Common myeloid progenitor, CD34-positive (primary cell): ENCODE measurements at places on chromosomes 4 and X.

DNA sequence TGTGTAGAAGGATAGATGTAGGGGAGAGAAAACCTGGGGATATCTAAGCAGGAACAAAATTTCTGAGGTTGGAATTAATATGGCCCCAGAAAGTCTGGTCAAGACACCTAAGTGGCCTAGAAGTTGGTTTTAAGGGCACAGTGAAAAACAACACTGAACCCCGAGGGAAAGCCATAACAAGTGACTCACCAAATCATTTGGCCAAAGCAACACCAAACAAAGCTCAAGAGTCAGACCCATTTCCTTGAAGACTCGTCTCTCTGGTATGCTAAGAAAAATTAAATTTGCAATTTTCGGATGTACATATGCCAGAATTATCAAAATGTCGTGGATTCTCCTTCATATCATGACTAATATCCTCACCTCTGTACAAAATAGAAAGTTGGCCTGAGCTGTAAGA, 162.9 kb downstream of the SMIM20 start:
- no peak for DNase-seq

DNA sequence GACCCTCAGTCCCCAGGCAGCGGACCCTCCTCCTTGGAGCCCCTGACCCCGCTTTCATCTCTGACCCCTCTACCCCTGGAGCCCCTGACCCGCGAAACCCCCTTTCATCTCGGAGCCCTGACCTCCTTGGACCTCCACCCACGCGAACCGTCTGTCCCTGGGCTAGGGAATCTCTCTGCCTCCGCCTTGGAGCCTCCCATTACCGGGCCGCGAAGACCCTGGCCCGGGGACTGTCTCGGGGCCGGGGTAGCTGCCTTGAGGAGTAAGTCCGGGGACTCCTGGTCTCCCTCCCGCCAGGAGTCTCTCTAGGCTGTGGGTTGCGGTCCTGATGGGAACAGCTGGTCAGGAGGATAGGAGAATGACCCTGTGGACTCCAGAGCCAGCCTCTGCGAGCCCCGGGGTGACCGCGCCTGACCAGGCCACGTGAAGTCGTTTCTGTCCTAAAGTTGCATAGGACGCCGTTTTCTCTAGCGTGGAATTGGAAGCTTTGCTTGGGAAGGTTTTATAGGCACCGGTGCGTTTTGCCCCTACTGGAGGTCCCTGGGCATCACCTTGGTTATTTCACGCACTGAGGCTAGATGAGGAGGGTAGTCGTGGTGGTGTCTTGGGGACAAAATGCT, 824 bp downstream of the TBC1D14 start:
- DNase-seq: no peak

GRCh38 chrX:9698576-9698975, 67.1 kb downstream of the GPR143 start:
- DNase-seq: no peak

DNA sequence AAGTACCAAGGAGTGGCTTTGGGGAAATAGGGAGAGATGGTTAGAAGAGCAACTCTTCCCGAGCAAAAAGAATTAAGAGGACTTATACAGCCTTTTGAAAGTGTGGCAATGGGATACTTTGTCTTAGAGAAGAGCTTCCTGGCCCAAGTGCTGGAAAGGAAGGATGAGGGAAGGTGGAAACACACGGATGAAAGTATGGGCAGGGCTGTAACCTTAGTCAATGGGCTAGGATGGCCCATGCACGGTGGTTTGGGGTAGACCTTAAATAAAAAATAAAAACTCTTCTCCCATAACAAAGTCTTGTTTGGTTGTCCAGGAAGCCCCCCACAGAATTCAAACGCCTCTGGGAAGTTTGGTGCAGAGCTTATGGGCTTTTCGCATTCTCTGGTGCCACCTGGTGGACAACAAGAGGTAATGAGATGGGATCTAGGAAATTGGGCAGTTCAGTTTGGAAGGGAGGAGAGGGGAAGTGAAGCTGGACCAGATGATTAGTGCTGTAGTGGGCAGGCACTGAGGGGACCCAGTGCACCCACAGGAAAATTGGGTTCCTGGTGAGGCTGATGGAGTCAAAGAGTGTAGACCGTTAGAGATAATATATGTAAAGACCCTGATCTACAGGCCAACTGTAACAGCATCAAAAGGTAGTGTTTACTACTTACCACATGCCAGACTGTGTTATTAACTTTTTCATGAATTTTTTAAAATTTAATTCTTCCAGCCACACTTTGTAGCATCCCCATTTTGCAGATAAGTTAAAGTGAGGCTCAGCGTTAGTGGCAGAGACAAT, 13.8 kb upstream of the ENOX2 start:
- DNase-seq: peak; percentile 81

DNA sequence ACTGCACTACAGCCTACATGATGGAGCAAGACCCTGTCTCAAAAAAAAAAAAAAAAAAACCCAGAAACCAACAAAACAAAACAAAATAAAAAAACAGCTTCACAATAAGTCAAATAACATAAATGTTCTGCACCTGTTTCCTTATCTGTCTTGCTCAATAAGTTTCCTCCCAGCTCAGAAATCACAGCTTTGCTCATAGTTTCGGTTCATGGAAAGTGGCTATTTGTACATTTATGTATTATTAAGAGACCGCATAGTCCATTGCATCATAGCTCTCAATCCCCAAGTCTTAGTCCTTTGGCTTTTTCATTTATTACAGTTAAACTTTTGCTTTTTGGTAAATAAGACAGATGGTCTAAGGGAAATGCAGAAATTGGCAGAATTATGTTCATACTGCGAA, 24.4 kb upstream of the CFAP299 start:
- DNase-seq: no peak

- DNase-seq: no peak
These were observed 7.0 kb downstream of the C4orf51 start for GRCh38 chr4:145686991-145687390.

GRCh38 chr4:7893539-7893938, 46.1 kb downstream of the AFAP1 start:
- DNase-seq: no peak

GRCh38 chrX:151790481-151791160, 56.1 kb downstream of the CNGA2 start:
- DNase-seq: no peak

DNA sequence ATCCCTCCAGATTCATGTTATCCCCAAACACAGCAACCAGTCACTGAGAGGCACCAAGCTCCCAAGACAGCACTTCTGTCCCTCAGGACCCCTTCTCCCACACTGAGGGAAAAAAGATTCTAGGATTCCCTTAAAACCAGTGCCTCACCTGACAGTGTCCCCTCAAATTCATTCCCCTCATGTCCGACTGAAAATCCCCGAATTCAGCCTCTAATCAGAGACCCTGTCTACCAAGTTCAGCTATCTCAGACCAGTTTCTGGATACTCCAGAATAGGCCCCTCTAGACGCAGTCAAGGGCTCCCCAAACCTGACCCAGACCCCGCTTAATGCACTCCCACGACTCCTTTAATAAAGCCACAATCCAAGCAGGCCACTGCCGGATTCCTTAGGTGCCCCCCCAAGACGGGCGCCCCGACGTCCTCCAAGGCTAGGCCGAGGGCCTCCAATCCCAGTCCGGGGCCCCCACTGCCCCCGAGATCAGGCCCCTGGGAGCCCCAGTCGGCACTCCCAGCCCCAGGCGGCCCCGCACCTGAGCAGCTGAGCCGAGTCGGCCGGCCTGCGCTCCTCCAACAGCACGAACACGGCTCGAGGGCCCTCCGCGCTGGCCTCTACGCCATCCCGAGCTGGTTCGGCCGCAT, 457 bp downstream of the TFE3 start:
- DNase-seq: no peak

DNA sequence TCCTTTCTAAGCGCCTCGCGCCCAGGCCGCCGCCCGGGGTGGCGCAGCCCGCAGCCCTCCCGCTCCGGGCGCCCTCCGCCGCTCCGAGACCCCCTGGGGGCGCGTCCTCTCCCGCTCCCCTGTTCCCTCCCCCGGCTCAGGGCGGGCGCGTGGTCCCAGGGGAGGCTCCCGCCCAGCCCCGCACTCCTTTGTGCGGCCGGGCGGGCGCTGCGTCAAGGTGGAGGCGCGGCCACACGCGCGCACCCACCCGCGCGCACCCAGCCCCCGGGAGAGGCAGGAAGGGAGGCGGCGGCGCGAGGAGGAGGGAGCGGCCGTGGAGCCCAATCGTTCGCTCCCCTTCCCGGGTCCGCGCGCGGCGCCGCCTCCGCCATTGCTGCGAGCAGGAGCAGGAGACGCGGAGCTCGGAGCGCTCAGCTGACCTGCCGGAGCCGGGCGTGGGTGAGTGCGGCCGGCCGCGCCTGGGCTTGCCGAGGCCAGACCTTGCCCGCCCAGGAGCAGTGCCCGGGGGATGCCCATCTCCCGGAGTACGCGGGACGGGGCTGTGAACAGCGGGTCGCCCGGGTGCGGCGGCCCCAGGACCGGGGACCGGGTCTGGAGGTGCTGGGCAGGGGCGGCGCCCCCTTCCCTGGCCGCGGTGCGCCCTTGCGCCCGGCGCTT, at the start of gene NSG1:
NSG1 (plus strand) TSS at position 367 of the 657 bp plus-strand sequence. CDS start 528 bp downstream, outside the sequence.
- DNase-seq: peak; percentile 21

DNA sequence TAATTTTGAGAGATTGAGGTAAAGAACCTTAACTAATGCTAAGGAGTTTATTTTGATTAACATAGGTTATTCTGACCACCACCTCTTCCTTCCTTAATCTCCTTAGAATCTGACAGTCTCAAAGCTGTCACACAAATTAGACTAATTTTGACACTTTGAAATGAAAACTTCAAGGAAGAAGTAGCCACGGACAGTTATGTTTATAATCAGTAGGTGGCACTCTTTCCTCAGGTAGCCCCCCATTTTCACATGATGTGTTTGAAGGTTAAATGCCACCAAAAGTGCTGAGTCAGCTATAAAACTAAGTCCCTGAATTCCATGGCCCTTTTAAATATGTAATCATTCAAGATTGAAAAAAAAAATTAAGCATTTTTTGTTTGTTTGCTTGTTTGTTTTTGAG, 22.4 kb downstream of the TMEM33 start:
- DNase-seq: peak; percentile 81

DNA sequence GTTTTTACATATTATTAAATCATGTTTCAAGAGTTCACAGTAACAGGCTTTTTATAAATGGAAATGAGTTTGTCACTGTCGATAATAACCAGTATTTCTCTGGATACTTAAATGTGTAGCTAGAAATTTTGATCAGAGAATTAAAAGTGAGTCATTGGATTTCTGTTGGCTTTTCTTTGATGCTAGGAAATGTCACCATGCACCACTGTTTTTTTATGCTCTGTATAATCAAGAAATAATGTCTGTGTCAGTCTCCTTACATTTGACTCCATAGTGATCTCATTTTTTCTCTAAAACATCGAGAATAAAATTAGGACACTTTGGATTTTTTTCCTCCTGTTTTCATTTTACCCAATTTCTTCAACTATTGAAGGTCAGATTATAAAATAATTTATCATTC, 234.2 kb downstream of the RAPGEF2 start:
- DNase-seq: no peak
